ENCODE measurements at places on chromosomes 7 and 10.
A peak's percentile ranks its signal among the peaks of the same experiment; 100 is the strongest.

DNA sequence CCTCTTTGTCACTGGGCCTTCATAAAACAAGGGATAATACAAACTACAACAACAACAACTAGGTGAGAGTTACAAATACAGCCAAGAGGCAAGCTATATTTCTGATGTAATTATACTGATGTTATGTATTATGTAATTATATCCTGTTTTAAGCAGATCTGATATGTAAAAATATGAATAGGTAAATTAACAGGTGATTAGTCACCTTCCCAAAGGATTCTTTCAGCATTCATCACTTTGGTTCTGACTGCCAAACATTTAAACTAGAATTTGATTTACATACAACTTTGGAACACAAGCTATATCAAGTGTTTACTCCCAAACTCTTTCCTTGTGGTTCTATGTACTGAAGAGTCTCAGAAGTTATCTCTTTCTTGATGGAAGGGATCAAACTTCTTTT is 53.7 kb downstream of the BEND7 start:
- no peak for DNase-seq

GRCh38 chr10:79055892-79056291 is 12.9 kb upstream of the ZMIZ1 start:
- DNase-seq, result no peak

DNA sequence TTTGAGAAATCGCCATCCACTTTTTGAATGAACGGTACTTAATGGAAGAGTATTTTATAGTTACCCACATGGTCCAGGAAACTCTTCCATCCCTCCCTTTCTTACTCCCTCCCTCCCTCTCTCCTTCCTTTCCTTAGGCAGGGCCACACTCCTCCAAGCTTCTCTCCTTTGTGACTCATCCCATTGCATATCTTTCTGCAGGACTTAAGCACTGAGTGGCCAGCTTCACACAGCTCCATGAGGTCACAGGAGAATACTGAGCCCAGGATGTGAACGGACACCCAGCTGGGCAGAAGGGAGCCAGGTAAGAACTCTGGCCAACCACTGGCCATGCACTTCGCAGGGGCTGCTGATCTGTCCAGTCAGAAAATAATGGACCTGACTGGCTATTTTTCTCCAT is 189.7 kb upstream of the ADCY1 start:
- no peak for DNase-seq

- no peak for DNase-seq
These were observed 61.7 kb upstream of the KLF6 start for GRCh38 chr10:3846736-3847135.

DNA sequence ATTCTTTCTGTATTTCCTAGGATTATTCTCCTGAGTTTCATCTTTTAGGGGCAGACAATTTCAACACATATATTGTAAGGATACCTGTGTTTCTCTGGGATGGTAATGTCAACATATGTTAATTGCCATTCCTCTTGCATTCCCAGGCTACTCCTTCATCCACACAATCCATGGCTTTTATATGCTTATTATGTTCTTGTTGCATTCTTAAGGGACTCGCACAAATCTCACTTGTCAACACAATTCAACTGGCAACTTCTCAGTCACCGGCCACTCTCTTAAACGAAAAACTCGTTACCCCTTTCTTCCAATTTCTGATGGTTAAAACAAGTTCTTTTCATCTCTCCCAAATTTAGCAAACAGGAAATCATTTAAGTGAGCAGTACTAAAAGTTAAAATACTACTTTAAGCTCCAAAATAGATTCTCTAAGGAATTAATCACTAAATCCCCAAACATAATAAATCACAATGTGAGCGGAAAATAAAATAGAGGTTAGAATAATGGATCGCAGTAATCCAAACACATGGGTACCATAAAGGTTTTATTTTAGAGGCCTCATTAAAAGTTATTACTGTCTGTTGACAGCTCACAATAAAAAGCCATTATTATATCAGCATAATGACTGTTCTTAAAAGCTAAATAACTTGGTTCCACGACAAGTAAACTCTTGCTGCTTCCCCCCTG is 223.2 kb downstream of the ELMO1 start:
- DNase-seq, result no peak

GRCh38 chr7:1044189-1045068 is at the start of gene GPR146:
Gene GPR146 (plus strand): TSS chr7:1044546. CDS start chr7:1057516, 12,970 bp downstream.
- DNase-seq, result peak; percentile 85

DNA sequence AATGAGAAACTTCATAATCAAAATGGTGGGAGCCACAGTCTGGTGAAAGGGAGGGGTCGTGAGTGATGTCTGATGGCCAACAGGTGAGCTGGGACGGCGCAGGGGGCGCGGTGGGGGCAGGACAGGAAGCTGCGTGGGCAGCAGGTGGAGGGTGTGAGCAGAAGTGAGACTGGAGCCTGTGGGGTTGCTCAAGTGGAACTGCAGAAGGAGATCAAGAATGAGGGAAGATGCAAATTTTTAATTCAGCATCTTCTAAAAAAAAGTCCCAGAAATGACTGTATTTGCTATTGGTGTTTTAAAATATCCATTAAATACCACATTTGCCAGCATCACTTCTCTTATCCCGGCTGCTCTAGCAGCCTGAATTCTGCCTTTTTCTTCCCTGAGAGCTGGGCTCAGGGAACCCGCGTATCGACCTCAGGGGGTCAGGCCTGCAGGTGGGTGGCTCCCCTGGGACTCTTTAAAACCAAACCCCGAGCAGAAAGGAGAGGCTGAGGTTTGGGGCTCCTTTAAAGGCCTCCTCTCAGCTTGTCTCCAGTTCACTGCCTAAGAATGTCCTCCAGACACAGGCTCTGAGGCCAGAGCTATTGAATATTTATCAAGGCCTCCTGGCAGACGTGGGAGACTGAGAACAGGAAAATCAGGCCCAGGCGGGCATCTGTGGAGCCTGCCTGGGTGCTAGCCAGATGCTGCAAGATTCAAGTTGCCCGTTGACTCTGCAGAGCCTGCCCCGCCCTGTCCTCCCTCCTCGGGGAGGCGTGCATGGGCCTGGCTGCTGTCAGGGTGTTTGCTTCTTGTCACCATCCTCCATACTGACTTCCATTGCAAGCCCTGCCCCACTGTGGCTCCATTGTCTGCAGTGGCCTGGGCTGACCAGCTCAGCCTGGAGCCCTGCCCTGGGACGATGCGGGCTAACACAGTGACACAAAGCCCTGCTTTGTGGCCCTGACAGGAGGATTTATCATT is 53.9 kb downstream of the SYPL1 start:
- peak; percentile 80 for DNase-seq
